ENCODE measurements at places on chromosomes 7 and 10.

DNA sequence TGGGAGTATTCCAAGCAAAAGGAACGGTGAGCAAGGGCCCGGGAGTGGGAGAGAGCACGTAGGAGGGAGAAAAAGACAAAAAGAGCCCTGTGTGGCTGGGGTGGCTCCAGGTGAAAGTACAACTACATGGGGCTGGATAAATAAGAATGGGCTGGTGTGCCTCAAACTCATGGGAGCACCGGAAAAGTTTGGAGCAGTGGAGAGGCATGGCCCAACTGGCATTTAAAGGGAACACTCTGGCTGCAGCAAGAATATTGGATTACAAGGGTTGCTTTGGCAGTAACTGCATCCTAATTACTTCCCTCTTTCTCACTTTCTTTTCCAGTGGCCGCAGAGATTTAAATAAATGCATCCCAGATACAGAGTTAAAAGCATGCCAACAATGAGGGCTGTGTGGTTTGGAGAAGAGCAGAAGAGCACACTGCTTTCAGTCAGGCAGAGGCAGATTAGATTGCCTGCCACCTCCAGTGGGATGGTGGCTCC is 39.1 kb upstream of the HERPUD2 start:
- DNase-seq = no peak

DNA sequence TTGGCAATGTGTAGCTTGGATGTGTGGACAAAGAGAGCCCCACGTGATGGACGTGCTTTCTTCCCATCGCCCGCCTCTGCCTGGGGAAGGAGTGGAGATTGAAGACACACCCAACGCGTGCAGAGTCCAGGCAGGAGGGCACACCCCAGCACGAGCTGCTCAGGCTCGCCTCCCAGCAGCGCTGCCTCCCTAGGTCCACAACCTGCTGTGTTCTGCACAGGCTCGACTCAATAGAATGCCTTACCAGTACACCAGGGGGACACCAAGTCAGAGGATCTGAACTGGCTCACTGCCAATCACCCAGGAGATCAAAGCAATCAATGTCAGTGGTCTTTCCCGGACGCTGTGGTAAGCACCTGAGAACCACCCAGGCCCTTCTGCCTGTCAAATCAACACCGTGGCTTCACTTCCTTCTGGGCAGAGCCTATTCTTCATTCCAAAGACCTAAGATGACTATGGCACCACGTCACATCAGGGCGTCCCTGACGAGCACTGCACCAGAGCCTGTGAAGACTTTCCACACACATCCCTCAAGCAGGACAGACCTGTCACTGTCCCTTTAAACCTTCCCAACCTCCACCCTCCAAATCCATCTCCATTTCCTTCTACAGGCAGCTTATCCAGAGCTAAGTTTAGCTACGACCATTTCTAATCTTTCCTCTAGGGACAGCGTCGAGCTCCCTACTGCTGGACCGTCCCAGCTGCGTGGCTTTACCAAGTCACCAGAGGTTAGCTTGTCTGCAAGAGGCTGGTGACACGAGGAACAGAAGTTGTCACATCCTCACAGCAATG is 72.3 kb downstream of the AMZ1 start:
- DNase-seq = peak; percentile 75

- no peak for DNase-seq
These were observed 26.8 kb downstream of the GOT1 start for GRCh38 chr10:99403674-99404073.

GRCh38 chr10:133309720-133310398 is 1.1 kb downstream of the ZNF511 start:
- no peak for DNase-seq

DNA sequence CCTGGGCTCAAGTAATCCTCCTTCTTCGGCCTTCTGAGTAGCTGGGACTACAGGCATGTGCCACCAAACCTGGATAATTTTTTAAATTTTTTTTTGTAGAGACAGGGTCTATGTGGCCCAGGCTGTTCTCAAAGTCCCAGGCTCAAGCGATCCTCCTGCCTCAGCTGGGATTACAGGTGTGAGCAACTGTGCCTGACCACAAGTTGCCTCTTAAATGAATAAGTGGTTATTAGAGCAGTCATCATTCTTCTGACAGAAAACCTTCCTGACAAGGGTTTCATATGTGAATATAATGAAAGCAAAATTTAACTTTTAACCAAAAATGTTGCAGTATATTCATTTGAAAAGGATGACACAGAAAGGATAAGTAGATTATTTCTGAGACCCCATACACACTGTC is 532.5 kb downstream of the GRM8 start:
- no peak for DNase-seq

- no peak for DNase-seq
These were observed 3.5 kb downstream of the STK31 start for GRCh38 chr7:23713285-23714149.

DNA sequence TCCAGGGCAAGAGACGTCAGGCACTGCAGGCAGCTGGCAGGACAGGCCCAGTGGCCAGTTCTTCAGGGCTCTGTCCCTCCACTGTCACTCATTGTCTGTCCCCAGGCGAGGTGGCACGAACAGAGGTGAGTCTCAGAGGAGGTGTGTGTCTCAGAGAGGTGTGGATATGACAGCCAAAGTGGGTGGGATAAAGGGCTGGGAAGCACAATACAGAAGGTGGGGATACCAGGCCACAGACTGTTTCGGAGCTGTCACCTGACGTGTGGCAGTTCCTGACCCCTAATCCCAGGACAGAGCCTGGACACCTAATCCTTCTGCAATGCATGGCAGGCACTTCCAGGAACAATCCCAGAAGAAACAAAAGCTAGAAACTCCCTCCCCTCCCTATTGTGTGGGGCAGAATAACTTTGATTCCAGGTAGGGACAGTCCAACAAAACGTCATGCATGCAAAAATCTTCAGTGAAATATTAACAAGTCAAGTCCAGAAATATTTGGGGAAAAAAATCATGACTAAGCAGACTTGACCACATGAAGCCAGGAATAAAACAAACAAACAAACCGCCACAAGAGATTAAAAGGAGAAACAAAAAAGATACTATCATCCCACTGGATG is 11.6 kb downstream of the KLRG2 start:
- DNase-seq = peak; percentile 25

DNA sequence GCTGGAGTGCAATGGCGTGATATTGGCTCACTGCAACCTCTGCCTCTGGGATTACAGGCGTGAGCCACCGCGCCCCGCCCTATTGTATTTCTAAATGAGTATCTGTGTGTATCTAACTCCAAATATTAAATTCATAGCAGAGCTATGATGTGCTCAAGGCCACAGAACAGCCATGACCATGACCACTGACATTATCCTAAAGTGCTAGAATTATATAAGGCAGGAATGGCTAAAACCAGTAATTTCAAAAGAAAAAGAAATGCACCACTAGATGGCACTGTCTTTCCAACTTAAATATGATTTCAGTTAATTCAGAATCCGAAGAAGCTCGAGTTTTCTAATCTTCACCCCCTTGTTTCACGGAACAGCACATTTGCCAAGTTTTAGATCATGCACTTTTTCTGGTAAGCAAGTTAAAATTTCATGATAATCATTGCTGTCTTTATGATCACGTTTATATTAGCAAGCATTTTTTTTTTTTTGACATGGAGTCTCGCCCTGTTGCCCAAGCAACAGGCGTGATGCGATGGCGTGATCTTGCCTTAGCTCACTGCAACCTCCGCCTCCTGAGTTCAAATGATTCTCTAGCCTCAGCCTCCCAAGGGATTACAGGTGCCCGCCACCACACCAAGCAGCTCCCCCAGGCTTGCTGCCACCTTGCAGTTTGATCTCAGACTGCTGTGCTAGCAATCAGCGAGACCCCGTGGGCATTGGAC is 65.3 kb downstream of the OR13A1 start:
- peak; percentile 27 for DNase-seq

DNA sequence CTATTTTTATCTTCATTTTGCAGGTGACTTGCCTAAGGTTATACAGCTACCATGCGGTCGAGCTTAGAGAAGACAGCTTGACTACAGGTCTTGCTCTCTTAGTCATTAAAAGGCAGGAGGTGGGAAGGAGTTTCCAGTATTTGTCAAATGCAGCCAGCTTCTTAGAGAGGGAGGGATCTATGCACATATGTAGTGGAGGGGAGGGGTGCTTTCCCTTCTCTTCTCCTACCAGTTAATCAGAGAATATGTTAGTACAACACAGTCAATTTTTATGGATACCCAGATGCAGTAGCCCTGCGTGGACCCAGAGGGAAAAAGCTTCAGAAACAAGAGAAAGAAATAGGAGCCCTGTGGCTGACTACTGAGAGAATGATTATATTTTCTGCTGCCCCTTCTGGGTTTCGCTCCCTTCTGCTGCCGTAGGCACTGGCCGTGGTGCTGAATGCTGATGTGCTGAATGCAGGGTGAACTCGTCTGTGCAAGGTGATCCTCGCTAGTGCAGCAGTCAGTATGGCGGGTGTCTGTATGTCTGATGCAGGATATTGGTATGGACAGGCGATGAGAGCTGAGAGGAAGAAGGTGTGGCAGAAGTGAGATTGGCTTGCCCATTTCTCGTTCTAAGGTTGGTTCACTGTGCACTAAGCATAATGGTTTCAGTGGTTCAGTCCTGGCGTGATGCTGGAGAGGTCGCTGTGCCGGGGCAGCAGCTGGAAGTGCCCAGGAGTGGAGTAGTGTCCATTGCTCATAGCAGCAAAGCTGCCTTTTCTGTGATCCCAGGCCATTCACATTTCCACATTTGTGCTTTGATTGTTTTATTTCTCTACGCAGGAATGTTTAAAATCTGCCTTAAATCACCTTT is 189.2 kb upstream of the PODXL start:
- peak; percentile 50 for DNase-seq

DNA sequence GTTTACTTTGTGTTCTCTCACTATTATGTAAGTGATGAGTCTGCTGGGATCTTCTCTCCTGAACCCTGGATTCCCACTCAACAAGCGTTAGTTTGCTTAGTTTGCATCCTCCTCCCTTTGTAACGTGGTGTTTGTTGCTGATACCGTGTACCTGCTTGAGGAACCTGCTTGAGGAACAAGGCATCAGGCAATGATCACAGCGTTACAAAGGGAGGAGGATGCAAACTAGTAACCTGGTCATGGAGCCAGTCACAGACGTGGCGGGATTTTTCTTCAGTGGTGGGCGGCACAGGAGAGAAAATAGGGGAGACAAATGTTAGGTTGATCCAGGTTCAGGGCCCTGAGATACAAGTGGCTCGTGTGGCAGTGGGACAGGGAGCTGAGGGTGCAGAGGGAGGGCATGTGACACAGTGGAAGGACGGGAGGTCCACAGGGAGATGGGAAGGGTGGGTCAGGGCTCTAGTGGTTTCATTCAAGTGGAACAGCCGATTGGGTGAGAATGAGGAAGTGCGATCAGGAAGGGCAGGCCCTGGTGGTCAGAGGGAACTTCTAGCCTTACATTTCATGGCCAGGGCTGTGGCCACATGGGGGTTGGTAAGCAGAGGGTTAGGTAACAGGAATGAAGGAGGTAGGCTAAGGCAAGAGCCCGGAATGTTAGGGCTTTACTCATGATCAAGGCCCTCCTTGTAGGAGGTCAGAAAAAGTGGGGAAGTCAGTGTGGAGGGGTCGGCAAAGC is 38.0 kb downstream of the SNX10 start:
- no peak for DNase-seq

DNA sequence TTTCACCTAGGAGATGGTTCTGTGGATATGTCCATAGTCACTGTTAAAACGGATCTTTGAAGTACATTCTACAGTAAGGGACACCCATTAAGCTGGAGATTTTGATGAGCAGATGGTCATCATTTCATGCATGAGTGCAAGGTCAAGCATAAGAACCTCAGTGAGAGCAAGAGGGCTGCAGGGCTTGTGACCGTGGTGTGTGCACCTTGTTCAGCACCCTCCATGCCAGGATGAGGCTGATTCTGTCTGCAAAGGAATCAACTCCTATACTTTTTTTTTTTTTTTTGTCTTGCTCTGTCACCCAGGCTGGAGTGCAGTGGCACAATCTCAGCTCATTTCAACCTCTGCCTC is 17.6 kb downstream of the PDSS1 start:
- no peak for DNase-seq

DNA sequence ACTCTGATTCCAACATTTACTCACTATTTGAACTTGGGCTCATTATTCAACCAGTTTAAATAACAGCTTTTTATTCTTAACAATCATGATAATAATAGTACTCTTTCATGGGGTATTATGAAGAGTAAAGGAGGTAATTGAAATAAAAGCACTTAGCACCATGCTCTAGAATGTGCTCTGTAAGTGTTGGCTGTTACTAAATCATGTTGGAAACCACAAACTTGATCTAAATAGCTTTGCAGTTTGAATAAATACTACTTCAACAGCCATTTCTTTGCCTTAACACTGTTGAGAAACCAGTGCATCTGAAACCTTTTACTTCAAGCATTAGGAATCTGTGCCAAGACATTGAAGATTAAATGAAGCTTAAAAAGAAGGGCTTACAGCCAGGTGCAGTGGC is 7.9 kb upstream of the UPF2 start:
- DNase-seq = no peak

DNA sequence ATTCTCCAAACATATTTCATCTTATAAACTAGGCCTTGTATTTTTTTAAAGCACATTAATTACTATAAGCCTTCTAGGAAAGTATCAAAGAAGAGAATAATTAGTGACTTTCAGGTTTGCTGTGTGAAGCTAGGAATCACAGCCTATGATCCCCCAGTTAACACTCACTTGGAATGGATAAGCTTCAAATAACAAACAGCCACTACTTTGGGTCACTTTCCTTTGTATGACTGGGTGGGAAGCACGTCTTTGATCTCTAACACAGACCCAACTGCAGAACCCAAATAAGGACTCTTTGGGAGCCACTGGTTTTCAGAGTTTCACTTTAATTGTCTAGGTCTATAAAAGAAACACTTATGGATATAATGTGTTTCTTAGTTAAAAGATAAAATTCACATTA is 769.3 kb downstream of the MAGI2 start:
- no peak for DNase-seq

- no peak for DNase-seq
These were observed 101.4 kb downstream of the TBXAS1 start for GRCh38 chr7:139930286-139930965.

GRCh38 chr10:36254199-36254598 is 612.1 kb upstream of the FZD8 start:
- DNase-seq = no peak

GRCh38 chr10:89644691-89644966 is 413 bp downstream of the PANK1 start:
- no peak for DNase-seq

- no peak for DNase-seq
These were observed 22.6 kb downstream of the PLAC9 start for GRCh38 chr10:80154978-80155695.

GRCh38 chr7:100476903-100477870 is 1.8 kb downstream of the TSC22D4 start:
- DNase-seq = no peak

DNA sequence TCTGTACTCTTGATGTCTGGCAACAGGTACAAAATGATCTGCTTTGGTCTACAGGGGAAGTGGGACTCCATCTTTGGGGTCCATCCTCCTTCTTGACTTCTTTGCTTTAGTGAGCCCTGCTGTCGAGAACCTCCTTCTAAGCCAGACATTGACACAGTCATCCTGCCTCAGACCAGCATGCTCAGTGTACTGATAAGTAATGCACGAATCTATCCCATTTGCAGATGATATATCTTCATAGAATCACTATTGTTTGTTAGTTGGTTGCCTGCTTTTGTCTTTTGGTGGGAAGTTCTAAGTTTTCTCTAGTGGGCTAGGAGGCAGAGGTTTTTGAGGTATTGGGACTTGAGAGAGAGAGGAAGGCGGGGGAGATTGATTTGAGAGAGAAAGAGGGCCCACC is 8.9 kb downstream of the H2BK1 start:
- no peak for DNase-seq
